ENCODE measurements at places on chromosomes 13 and 19.

- DNase-seq, result no peak
Measured at GRCh38 chr19:44872661-44873060, 18.4 kb upstream of the TOMM40 start.

DNA sequence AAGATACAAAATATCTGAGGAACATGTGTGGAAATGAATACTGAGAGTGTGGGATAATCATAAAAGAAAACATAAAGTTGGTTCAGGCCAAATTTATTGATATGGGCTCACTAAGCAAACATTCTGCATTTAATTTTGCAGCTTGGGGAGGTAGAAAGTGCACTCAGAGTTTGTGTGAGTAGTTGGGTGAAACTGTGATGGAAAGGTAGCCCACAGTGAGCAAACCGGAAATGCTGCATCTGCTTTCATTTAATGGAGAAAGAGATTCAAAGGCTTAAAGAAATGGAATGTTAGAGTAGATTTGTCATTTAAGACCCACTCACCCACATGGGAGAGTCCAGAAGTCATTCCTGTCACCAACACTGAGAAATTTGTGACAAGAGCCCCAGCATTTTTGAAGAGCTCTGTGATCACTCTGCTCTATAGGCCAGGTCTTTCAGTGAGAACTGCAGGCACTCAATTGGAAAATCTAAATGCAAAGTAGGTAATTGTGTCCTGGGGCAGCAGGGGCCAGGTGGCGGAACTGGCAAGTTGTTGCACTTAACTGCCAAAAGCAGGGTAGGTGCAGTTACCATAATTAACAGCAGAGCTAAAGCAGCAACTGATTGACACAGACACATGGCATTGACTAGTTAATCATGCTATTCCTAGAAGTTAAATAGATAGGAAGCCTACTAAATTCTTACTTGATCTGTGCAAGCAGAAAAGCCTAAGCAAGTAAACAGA lies 1228.3 kb upstream of the PCDH20 start:
- DNase-seq, result no peak

DNA sequence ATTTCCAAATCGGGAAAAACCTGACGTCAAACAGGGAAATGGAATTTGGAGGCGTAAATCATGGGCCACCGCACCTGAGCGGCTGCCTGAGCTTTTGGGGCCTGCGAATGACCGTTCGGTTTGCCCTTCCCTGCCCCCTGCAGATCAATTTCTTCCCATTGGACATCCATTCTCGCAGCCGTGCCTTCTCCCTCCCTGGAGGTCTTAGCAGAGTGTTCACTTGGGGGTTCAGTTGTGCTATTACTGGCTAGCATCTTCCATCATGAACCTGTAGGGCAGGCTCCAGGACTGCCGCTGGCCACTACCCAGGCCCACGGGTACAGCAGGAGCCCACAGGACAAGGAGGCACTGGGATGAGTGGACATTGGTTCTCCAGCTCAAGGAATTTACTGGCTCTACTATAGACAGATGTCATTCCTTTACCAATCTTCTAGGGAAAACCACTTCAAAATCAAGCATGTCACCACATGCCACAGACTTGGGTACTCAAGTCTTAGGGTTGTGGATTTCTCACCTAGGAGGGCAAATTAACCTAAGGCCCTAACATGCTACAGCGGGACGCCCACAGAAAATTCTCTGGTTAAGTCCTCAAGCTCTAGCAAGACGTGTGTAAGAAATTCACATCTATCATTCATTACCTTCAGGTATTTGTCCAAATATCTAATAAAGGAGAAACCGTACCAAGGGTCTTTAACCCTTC lies 75.5 kb downstream of the COL4A1 start:
- no peak for DNase-seq

DNA sequence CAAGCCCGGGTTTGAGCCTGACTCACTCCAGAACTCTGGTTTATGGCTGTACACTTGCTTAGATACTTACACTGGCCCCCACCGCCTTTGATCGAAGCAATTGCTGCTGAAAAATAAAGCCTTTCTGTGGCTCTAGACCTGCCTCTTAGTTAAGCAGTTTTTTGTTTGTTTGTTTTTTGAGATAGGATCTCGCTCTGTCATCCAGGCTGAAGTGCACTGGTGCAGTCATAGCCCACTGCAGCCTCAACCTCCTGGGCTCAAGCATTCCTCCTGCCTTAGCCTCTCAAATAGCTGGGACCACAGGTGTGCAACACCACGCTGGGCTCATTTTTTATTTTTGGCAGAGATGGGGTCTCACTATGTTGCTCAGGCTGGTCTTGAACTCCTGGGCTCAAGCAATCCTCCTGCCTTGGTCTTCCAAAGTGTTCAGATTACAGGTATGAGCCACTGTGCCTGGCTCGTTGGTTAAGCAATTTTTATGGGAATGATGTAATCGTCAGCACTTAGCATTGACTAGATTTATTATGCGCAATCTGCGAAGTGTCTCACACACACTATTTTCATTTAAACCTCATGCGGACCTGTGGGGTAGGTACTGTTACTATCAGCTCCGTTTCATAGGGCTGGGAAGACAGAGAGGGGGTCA lies 22.2 kb downstream of the PPP2R1A start:
- DNase-seq, result no peak

DNA sequence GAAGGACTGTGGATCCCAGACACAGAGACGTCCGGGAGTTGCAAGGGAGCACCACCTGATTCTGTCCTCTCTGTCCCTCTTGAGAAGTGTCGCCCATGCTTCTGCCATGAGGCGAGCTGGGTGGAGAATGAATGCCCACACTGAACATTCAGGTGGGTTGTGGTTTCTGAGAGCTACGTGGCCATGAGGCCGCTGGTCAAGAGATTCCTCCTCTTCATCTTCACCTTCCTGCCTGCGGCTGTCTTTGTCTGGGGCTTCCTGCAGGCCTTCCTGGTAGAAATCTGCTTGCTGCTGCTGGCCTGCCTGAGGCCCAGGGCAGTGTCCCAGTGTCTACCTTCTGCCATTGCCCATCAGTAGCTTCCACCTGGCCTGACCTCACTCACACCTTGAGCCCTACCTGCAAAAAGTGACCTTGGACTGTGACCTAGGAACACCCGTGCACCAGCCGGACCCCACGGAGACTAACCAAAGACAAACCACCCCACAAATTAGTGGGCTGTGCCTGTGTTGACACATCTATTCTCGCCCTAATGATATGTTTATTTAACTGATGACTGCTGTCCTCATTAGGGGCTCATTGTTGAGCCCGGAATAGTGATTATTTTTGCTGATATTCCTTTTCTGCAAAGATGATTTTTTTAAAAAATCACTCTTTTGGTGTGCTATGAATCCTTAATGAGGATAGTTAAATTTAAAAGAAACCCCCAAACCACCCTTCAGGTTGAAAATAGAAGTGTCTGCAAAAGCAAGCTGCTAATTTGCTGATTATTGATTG lies 38.7 kb upstream of the ZNF536 start:
- no peak for DNase-seq

GRCh38 chr13:57970404-57970803 lies 338.9 kb downstream of the PCDH17 start:
- DNase-seq, result no peak

- DNase-seq, result no peak
Measured at GRCh38 chr13:63403733-63404132, 1988.1 kb upstream of the PCDH20 start.

DNA sequence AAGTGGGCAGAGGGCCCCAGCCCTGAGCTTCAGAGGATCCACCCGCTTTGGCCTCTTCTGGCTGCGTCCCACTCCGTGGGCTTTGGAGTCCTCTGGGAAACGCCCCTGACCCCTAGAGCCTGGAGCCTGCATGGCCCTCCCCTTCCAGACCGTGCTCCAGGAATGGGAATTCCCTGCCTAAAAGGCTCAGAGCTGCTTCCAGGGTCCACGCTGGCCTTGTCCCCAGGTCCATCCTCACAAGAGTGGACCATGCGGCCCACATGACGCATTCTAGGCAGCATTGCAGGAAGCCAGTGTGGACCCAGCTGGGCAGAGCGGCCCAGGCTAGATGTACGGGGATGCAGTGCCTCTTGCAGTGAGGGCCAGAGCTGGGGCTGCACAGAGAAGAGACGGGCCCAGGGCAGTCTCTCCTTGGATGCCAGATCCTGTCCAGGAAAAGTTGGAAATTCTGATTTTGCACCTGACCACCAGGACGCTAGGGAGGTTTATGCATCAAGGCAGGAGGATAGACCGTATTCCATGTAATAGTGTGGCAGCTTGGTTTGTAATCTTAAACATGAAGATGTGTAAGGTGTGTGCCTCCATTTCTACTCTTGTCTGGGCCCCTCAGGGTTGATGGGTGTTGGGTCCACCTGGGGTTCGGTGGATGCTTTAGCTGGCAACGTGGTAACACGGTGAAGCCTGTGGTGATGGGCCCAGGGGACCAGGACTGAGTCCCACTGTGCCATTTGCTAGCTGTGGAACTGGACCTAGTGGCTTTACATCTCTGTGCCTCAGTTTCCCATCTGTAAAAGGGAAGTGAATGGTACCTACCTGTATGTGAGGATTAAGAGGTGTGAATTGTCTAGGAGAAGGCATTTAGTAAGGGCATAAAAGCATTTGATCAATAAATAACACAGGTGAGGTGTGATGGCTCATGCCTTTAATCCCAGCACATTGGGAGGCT lies 14.8 kb upstream of the FXYD3 start:
- DNase-seq, result no peak

DNA sequence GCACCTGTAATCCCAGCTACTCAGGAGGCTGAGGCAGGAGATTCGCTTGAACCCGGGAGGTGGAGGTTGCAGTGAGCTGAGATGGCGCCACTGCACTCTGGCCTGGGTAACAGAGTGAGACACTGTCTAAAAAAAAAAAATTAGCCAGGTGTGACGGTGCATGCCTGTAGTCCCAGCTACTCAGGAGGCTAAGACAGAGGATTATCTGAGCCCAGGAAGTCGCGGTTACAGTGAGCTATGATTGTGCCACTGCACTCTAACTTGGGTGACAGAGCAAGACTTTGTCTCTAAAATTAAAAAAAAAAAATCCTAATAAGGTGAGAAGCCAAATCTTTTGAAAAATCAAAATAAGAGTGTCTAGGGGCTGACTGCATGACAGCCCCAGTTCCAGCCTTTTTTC lies 9.7 kb upstream of the CEBPA start:
- no peak for DNase-seq

DNA sequence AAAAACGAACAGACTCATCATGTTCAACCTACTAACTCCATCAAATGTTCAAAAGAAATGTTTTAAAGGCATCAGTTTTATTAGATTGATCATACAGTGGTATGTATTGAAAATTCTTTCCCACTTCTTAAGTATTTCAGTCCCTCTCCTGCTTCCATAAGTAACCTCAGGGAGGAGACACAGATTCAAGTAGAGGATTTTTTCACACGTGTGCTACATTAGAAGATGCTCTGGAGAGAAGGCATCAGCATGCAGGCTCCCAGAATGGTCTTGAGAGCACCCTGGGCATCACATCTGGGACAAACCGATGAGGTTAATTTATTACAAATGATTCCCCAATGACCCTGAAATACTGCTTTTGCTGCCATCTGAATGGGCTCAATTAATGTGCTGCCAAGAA lies 3.6 kb downstream of the GPR12 start:
- DNase-seq, result no peak

- no peak for DNase-seq
Measured at GRCh38 chr19:39128516-39129079, 3.0 kb downstream of the PAK4 start.

All from HL-60 (cell line).